Activated naive CD4-positive, alpha-beta T cell treated with anti-CD3 and anti-CD28 coated beads, Interleukin-2, amount 50 U/mL, for 16 hours (primary cell): ENCODE measurements at places on chromosomes 1 and 21.

GRCh38 chr1:222618880-222619596, 1.1 kb downstream of the MIA3 start:
- DNase-seq: no peak

GRCh38 chr1:82065916-82066315, 265.2 kb downstream of the ADGRL2 start:
- no peak for DNase-seq

DNA sequence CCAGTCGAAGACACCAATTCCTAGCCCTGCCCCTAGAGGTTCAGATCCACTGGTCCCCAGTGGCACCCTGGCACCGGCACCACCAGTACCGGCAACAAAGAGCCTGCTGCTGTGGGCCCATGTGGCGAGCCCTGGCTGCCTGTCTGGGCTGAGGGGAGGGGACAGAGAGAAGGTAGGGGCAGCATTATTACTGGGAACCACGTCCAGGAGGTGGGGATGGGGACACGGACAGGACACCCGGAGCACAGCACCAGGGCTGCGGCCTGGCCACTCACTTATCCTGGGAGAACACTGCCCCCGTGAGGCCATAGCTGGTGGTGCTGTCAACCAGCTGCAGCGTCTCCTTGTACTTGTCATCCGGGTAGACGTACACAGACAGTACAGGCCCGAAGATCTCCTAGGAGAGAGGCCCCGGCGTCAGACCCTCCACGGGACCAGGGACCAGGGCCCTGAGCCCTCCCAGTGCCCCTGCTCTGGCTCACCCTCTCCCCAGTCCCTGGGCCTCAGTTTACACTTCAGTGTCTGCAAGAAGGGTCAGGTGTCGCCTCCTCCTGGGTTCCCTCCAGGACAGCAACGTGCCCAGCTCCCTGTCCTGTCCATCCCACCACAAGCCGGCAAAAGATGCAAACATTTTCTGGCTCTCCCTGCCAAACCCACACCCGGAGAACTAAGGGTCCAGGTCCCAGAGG, 15.8 kb upstream of the TAS1R2 start:
- DNase-seq: peak; percentile 68

DNA sequence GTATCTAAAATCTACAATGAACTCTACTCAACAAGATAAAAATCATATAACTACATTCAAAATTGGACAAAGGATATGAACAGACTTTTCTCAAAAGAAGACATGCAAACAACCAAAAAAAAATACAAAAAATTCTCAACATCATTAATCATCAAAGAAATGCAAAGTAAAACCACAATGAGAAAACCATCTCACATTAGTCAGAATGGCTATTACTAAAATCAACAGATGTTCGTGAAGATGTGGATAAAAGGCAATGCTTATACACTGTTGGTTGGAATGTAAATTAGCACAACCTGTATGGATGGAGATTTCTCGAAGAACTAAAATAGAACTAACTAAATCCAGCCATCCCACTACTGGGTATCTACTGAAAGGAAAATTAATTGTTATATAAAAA, 1080.8 kb downstream of the AMY1C start:
- DNase-seq: no peak

- no peak for DNase-seq
Measured at GRCh38 chr1:87799451-87799850, 470.8 kb downstream of the LMO4 start.

- no peak for DNase-seq
Measured at GRCh38 chr1:171233183-171233582, 15.1 kb upstream of the FMO1 start.

- DNase-seq: no peak
Measured at GRCh38 chr1:169527001-169527400, 41.3 kb upstream of the SLC19A2 start.

DNA sequence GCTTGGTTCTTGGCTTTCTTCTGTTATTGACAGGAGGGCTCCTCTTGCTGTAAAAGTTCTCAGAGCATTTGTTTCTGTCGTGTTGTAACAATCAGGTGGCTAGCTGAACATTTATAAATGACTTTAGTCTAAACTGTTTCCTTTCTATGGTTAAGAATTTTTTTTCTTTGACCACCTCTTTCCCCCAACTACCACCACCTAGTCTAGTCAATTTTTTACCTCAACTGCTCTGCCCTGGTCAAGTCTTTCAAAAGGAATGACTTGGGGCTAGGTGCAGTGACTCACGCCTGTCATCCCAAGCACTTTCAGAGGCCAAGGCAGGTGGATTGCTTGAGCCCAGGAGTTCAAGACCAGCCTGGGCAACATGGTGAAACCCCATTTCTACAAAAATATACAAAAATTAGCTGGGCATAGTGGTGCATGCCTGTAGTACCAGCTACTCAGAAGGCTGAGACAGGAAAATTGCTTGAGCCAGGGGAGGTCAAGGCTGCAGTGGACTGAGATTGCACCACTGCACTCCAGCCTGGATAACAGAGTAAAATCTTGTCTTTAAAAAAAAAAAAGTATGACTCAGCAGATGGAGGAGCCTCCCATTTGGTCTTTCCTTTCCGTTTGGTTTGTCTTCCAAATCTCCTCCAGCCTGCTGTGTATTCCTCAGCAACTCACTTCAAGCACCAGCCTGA, 40.7 kb downstream of the MAP3K21 start:
- DNase-seq: no peak

- no peak for DNase-seq
Measured at GRCh38 chr1:87615901-87616300, 287.2 kb downstream of the LMO4 start.

DNA sequence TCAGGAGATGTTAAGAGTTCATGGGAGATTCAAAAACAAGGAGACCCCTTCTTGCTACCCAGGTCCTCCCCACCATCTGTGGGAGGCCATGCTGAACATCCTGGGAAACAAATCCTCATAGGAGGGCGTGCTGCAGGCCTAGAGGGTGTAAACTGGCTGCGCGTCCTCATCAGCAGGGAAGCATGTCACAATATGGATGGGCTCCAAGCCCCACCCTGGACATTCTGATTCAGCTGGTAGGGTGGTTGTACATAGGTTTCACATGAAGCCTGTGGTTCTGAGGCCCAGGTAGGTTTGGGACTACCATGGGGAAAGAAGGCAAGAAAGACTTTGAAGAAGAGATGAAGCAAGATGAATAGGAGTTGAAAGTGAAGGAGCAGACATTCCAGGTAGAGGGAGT, 44.6 kb upstream of the IFNLR1 start:
- no peak for DNase-seq

GRCh38 chr1:3034162-3034561, 12.9 kb downstream of the ACTRT2 start:
- no peak for DNase-seq

DNA sequence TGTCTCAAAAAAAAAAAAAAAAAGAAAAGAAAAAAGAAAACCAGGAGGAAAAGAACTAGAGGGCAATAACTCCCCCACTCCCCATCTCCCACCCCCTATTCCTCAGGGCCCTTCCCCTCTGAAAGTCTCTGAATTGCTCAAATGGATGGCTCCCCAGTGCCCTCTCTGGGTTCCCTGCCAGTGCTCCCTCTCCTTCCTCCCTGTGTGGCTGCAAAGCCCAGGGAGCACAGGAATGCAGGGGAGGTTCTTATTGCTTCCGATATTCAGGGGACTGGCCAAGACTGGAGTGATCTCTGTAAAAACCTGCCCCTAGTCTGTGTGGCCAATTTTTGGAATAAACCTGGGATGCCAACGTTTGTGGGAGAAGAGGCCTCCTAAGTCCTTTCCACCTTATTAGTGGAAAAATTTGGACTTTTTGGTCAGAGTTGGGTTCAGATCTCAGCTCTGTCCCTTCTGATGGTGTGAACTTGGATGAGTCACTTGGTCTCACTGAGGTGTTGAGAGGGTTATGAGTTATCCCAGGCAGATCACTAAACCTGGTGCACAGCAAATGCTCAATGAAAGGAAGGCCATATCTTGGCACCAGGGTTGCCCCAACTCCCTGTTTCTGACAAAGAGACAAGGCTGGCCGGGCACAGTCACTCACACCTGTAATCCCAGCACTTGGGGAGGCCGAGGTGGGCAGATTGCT, 13.4 kb upstream of the ARHGEF10L start:
- no peak for DNase-seq

DNA sequence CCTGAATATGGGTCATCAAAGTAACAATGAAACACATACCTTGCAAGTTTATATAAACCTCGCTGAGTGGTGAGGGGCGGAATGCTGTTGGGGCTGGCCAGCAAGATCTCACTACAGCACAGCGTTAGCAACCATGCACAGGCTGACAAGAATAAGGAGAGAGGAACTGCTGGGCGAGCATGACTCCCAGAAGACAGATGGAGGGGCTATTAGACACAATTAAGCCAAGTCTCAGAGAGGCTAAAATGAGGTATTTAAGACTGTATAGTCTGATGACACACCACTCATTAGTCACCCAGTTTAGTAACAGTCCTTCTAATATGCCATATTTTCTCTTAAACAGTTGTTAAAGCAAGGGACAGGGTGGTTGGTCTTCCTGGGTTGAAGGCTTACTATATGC, 340.2 kb upstream of the NR5A2 start:
- DNase-seq: no peak

DNA sequence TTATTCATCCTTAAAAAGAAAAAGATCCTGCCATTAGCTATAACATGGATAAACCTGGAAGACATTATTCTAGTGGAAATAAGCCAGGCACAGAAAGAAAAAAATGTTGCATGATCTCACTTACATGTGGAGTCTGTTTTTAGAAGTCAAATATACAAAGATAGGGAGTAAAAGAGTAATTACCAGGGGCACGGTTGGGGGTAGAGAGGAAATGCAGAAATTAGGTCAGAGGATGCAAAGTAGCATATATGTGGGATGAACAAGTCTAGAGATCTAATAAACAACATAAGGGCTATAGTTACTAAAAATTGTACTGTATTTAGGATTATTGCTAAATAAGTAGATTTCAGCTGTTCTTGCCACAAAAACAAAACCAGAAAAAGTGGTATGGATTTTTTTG, 61.4 kb upstream of the CD53 start:
- no peak for DNase-seq

GRCh38 chr1:212638492-212639151, 30.1 kb downstream of the ATF3 start:
- DNase-seq: no peak

- no peak for DNase-seq
Measured at GRCh38 chr1:21608798-21609197, 60.4 kb downstream of the RAP1GAP start.

- no peak for DNase-seq
Measured at GRCh38 chr1:17752356-17752755, 2.8 kb upstream of the ACTL8 start.

DNA sequence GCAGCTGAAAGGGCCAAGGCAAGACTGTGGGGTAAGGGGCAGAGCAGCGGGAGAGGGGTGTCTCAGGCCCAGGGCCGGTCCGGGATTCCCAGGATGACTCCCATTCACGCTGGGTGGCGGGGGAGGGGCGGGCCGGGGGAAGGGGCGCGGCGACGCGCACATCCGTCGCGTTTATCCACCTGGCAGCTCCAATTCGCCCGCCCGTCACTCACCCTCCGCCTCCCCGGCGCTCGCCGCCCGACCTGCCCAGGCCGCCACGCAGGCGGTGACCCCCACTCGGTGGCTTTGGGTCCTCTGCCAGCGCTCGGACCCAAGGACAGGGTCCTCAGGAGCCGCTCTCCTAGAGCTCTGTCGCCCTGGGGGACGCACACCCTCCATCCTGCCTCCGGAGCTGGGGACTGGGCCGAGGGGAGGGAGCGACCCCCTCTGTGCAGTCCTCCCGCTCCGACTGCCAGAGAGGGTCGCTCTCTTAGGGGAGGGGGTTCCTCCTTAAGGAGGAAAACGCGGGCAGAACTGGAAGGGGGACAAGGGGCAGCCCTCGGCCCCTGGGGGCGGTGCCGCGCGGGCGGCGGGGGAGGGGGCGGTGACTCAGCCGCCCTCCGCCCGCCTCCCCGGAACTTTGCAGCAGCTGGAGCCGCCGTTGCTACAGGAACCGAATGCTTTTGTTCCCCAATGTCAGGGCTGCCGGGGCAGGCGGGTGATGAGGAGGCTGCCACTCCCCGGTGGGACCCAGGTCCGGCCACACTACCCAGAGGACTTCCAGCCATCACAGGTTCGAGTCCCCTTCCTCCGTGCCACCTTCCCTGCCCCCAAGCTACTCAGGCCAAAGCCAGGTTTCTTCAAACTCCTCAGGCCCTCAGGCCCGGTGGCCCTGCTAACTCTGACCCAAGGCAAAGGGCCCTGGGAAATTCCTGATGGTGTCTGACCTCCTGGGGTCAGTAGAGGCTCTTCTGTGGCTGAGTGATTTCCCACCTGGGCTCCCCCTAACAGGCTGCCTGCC, 3.4 kb downstream of the ADGRB2 start:
- DNase-seq: peak; percentile 65
